Esophagus squamous epithelium (tissue), 5 donors: ENCODE measurements at places on chromosomes 1 and 21.

- H3K4me1 ChIP-seq = no peaks in the 10 kb centered on the region
- no peak overlapping the region for H3K4me3 ChIP-seq
- H3K27me3 ChIP-seq = no peaks in the 10 kb centered on the region
- no peak overlapping the region for H3K27ac ChIP-seq
- no peak for DNase-seq
- H3K36me3 ChIP-seq = no peaks in the 10 kb centered on the region
These were observed 512.7 kb upstream of the ZRANB2 start for GRCh38 chr1:71593523-71593922.

DNA sequence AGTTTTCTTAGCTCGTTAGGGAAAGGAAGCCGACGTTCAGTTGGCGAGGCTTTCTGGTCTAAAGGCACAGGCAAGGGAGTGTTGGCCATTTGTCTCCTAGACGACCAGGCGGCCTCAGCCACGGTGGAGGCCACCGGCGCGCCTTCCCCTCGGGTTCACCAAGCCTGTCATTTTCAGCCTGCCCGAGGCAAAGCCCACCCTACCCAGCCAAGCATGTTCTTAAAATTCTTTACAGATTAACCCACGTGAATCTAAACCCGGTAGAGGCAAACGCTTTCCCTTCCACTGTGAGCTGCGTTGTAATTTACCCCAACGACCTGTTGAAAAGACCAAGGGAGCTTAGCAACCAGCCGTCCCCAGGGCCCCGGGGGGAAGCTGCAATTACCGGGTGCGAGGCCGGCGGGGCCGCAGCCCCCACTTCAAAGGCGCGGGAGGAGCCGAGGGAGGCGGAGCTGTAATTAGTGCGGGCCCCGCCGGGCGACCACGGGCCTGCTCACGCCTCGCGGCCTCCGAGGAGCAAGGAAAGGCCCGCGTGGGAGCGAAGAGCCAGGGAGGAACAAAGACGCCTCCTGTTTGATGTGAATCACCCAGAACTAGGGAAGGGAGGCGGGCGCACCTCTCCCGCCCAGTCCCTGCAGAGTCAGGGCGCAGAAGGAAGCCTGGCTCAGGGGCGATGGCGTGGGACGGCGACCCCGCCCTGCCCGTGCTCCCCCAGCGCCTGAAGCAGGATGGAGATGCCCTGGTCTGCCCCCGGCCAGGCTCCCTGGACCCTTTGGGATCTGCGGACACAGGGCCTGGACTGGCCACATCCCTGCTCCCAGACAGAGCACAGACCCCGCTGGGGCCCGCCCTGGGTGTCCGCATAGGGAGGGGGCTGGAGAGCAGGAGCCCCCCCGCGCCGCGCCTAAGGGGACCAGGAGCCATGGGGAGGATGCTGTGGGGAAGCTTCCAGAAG lies 12.1 kb upstream of the TSPEAR start:
- no peak for DNase-seq
- H3K27ac ChIP-seq = no peak overlapping the region
- H3K4me3 ChIP-seq = no peak overlapping the region
- no peaks in the 10 kb centered on the region for H3K36me3 ChIP-seq
- peaks cover 6% of the 10 kb centered on the region for H3K4me1 ChIP-seq

DNA sequence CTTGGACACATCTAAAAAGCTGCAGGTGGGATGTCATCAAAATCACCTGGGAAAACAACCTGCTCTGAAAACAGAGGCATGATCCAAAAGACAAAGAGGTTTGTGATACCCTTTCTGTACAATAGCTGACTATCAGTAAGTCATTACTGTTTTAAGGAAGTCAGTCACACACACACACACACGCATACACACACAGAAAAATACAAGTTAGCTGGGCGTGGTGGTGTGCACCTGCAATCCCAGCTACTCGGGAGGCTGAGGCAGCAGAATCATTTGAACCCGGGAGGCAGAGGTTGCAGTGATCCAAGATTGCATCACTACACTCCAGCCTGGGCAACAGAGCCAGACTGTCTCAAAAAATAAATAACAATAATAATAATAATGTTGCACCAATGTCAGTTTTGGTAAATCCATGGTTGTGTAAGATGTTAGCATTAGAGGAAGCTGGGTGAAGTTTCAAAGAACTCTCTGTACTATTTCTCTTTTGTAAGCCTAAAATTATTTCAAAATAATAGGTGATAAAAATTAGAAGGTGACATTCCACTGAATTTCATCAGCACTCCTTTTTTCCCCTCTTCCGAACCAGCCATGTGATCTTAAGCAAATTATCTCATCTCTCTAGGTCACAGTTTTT lies 9.9 kb upstream of the HLCS start:
- no peak overlapping the region for H3K4me3 ChIP-seq
- H3K4me1 ChIP-seq = peaks cover 6% of the 10 kb centered on the region
- no peak for DNase-seq
- no peaks in the 10 kb centered on the region for H3K36me3 ChIP-seq

DNA sequence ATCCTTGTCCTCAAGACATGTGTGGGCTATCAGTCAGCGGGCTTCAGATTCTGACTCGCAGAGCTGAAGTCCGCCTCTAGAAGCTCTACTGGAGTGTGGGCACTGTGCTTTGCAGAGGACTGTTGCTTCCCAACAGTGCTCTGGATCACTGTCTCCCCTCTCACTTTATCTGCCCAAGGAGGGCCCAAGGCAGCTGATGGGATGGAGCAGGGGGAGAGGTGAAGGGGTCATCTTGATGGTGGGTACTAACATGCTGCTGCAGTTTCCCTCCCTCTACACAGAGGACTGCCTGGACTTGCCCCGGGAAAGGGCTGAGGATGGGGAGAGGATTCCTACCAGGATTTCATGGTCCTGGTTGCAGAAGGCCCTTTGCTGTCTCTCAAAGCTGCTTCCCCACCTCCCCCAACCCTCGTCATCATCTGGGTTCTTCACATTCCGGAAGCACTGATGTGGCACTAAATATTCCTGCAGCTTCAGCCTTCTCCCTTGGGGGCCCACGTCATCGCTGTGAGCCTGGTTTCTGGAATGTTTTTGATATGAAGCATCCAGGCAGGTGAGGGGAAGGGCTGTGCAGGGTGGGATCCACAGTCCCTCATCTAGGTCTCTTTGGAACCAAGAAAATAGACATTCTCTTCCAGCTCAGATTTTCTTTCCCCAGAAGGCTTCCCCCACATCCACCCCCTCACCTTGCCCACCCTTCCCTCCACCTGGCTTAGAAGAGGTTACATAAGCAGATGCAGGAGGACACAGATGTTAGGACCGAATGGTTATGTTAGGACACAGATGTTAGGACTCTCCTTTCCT lies 23.2 kb downstream of the NUAK2 start:
- H3K27ac ChIP-seq = peak overlapping the region; percentile 36
- DNase-seq = no peak
- H3K4me1 ChIP-seq = peaks cover 50% of the 10 kb centered on the region
- H3K4me3 ChIP-seq = no peak overlapping the region

- no peaks in the 10 kb centered on the region for H3K27me3 ChIP-seq
- H3K36me3 ChIP-seq = peaks cover 34% of the 10 kb centered on the region
- H3K4me1 ChIP-seq = peaks cover 13% of the 10 kb centered on the region
- H3K27ac ChIP-seq = no peak overlapping the region
- no peak for DNase-seq
These were observed 1.9 kb downstream of the SLC25A44 start for GRCh38 chr1:156195853-156196252.

- no peak for DNase-seq
- no peak overlapping the region for H3K27ac ChIP-seq
- no peaks in the 10 kb centered on the region for H3K27me3 ChIP-seq
- no peak overlapping the region for H3K4me3 ChIP-seq
- H3K36me3 ChIP-seq = no peaks in the 10 kb centered on the region
- H3K4me1 ChIP-seq = peaks cover 37% of the 10 kb centered on the region
These were observed 23.4 kb downstream of the GNG12 start for GRCh38 chr1:67809887-67810286.

- H3K27ac ChIP-seq = peak overlapping the region; percentile 62
- H3K4me3 ChIP-seq = peak overlapping the region; percentile 48
- H3K36me3 ChIP-seq = no peaks in the 10 kb centered on the region
- H3K27me3 ChIP-seq = no peaks in the 10 kb centered on the region
- no peak for DNase-seq
These were observed 296.1 kb downstream of the PTPRC start for GRCh38 chr1:198934901-198935305.

DNA sequence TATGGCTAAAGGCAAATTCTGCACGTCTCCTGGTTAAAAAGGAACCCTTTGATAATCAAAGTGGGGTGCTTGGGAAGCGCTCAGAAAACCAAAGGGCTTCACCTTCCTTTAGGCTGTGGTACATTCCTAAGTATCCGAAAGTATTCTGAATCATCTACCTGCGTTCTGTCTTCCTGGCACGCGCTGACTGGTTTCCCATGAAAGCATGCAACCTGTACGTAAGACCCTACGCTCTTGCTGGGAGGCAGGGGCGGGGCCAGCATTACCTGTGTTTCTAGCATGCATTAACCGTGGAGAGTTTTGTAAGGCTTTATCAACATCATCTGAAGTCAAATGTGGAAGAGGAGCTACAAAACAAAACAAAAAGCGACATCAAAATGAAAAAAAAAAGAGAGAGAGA lies 96.0 kb downstream of the ERG start:
- no peak overlapping the region for H3K4me3 ChIP-seq
- H3K36me3 ChIP-seq = no peaks in the 10 kb centered on the region
- H3K27me3 ChIP-seq = no peaks in the 10 kb centered on the region
- no peaks in the 10 kb centered on the region for H3K4me1 ChIP-seq
- DNase-seq = no peak
